ENCODE measurements at places on chromosomes 12 and 14.

GRCh38 chr12:94644141-94644979, 6.0 kb downstream of the TMCC3 start:
- no peak for DNase-seq

DNA sequence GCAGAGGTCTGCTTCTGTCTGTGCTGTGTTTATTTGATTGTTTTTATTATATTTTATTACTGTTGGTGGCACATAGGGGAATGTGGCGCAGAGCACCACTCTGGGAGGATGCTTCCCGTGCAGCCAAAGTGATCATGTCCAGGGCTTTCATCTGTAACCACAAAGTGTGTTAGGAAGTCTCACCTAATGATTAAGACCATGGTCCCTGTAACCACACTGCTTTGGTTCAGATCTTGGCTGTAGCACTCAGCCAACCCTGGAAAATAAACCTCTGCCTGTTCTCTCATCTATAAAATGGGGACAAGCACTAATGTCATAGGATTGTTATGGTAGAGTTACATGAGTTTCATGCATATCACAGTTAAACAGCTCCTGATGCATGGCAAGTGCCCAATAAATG, 1.9 kb downstream of the RESF1 start:
- no peak for DNase-seq

GRCh38 chr12:112617153-112617505, 174.4 kb upstream of the RPH3A start:
- DNase-seq, result no peak

DNA sequence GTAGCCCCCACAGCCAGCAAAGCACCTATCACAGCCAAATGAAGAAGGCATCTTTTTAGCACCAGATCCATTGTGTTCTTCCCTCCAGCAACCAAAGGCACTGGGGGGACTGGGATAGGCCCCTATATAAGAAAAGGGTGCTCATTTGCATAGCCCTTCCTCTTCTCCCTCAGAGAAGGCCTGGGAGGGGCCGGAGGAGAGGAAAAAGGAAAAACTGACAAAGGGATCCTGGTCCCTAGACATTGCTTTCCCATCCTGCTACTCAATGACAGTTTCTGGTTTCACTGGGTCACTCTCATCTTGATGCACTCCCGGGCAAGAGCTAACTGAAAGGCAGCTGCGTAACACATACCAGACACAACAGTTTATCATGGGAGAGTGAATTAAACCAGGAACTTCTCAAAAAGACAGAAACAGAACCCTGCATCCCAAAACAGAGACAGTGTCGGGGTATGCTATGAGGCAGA, at the start of gene PMEL:
PMEL (minus strand) TSS at position 102 of the 467 bp plus-strand sequence; CDS start at position 71, 31 bp downstream.
- DNase-seq, result no peak

DNA sequence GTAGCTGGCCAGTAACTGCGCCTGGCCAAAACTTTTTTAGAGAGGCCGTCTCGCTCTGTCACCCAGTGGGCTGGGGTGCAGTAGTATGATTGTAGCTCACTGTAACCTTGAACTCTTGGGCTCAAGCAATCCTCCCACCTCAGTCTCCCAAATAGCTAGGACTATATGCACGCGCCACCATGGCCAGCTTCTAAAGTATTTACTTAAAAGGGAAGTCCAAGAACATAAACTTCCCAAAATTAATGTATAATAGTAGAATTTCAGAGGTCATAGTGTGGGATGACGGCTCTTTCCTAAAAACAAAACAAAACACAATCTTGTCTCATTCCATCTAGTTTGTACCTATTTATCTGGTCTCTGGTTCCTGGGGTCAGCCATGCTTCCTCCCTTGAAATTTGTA, 42.2 kb upstream of the FOS start:
- no peak for DNase-seq

GRCh38 chr12:65911321-65911720, 87.0 kb downstream of the HMGA2 start:
- DNase-seq, result no peak

DNA sequence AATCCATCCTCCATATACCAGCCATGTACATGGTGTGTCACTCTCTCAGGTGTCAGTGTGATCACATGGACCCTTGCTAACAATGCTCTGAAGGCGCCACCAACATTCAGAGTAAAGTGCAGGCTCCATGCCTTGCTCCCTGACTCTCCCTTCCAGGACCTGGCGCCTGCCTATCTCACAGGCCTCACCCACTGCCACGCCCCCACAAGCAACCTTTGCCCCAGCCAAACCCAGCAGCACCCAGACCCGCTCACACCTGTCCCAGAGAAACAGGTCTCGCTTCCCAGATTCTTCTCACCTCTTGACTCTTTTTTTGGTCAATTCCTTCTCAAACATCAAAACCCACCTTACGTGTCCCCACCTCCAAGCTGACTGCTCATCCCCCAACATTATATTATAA, 52.3 kb downstream of the KCNK10 start:
- DNase-seq, result no peak

All from activated T-helper 1 cell treated with anti-CD3 and anti-CD28 coated beads, Interleukin-2, amount 50 U/mL, for 16 hours (primary cell).